ENCODE measurements at places on chromosomes 4 and X. TPM values are rescaled to one million over a fixed set of nuclear protein-coding genes. Genes with fewer than 3 reads are reported as not detected.

The ZBTB49 gene
- 7.4 TPM for total RNA-seq

DNA sequence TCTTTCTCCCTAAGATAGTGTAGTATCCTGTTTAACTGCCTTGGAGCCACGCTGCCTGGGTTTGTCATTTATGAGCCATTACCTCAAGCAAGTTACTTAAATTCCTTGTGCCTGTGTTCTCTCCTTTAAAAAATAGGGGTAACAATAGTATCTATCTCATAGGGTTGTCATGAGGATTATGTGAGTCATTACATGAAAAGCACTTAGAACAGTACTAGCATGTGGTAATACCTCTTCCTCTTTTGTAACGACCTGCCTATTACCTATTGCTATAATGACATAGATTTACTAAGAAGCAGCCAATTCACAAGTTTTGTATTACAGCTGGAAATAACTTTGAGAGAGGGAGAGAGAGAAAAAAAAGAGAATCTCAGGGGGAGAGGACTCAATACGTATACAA, 834.7 kb downstream of the RAPGEF2 start:
- no peak for DNase-seq

- no peak for DNase-seq
These were observed 331.2 kb downstream of the PAPSS1 start for GRCh38 chr4:107388736-107389274.

The CCSER1 gene
- 48.3 TPM for total RNA-seq

DNA sequence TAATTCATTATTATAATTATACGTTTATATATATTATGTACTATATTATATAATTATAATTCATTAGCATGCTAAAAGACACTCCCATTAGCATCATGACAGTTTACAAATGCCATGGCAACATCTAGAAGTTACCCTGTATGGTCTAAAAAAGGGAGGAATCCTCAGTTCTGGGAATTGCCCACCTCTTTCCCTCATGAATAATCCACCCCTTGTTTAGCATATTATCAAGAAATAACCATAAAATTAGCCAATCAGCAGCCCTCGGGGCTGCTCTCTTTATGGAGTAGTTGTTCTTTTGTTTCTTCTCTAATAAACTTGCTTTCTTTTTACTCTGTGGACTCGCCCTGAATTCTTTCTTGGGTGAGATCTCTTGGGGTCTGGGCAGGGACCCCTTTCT, 42.8 kb upstream of the SLC10A7 start:
- DNase-seq, result no peak

- no peak for DNase-seq
These were observed 516 bp downstream of the SGMS2 start for GRCh38 chr4:107825072-107825824.

DNA sequence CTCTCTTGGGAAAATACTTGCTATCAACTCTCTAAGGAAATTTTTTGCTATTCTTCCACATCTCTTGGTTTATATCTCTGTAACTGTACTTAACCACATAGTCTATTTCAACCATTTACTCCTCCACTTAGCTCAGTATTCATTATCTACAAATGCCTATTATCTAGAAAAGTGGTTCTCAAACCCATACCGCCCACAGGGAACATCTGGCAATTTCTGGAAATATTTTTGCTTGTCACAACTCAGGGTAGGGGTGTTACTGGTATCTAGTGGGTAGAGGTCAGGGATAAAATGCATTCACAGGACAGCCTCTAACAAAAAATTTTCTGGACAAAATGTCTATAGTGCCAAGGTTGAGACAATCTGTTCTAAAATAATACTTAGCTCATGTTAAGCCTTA, 14.4 kb downstream of the ATRX start:
- DNase-seq, result no peak

DNA sequence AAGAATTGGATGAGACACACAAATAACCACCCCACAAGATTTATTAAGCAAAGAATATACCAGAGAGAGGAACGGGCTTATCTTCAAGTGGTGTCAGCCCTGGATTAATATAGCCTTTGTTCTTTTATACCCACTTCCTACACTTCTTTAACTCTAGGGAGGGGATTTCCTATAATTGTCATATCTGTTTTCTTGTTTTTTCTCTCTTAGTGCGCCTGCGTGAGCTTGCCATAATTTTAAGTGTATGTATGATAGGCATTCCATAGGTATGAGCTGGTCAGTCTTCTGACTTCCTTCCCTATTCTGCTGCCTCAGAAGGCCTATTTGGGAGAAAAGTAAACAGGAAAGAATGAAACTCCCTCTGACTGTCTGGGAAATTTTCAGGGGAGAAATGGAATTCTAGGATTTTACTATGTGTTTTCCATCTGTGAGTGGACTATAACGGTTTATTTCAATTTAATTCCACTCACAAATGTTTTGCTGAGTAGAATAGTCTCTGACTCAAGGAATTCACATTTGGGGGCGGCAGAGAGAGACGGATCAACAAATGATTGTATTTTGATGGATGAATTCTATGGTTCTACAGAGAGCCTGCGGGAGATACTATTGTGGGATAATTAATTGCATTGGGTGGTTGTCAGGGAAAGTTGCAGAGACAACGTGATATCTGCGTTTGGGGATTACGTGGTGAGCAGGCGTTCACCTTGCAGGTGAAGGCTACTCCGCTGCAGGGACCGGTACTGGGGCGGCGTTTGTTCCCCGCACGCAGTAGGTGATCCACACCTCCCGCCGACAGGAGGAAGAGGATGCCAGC, 626 bp upstream of the CEP135 start:
- no peak for DNase-seq

All from Peyer's patch (tissue), 4 donors.